ENCODE measurements at places on chromosomes 6 and 20.

DNA sequence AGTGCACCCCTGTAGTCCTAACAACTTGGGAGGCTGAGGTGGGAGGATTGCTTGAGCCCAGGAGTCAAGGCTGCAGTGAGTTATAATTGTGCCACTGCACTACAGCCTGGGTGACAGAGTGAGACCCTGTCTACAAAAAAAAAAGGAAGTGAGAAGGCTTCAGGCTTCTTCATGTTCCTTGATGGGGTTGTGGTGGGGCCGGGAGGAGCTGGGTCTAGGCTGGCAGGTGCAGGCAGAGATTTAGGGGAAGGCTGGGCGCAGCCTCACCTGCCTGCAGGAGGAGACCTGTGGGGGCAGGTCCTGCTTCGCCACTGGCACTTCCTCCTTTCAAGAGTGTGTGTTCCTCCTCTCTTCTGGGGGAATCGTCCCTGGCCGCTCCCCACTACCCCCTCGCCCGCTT, 63.9 kb downstream of the CHMP4B start:
- DNase-seq = no peak

DNA sequence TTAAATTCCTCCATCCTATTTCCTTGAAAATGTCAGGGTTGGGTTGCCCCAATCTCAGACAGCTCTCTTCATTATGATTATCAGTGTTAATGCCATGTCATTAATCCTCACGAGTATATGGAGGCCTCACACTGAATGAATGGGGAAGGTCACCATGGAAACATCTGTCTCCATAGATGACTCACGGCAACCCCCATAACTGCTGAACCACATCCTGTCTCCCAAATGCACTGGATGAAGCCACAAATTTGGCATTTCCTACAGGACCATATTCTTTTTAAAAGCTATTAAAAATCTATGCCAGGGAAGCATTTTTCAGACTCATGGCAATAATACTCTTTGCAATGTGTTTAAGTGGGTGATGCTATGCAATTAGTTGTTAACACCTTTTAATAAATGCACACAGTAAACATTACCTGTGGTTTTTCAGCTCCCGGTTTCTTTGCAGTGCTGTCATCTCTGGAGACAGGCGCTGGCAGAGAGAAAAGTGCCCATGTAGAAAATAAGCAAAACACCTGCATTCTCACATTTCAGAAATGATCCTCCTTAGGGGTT, 80.1 kb upstream of the PTPRK start:
- DNase-seq = no peak

DNA sequence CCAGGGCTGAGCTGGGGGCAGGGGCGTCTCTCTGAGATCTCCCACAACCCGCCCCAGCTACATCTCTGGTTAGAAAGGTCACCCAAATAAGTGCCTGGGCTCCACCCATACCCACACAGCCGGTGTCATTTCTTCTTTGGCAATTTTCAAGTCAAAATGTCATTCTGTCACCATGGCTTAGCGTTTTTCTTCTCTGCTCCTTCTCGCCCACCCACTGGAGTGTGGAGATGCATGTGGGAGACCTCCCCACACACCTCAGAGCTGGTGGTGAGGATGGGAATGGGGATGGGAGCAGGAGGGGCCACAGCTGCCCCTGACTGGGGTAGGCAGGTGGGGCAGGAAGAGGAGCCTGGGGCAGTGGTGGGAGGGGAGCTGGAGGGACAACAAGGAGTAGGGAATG, 63.1 kb downstream of the CPNE5 start:
- DNase-seq = no peak

GRCh38 chr6:10256113-10256690, 158.7 kb downstream of the TFAP2A start:
- DNase-seq = no peak

- DNase-seq = no peak
Observed at GRCh38 chr6:149064001-149064659, 253.4 kb upstream of the TAB2 start.

GRCh38 chr6:41546475-41546865, 289 bp downstream of the FOXP4 start:
- DNase-seq = peak; percentile 66

DNA sequence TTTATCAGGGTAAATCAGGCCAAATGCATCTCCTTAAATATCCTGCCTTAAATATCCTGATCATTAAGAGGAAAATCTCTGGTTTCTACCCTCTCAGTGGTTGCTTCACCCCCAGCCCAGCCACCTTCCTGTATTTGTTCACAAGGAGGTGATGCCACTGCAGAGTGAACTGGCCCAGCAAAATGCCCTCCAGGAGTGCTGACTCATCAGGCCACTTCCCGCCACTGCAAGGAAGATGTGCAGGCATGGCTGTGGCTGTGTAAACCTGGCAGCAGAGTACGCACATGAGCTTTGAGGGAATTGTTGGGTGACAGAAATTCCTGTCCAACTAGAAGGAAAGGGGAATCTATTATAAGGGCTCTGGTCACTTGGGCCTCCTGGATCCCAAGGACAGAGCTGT, 13.8 kb downstream of the NQO2 start:
- no peak for DNase-seq

- no peak for DNase-seq
Observed at GRCh38 chr6:107638493-107638892, 148.6 kb downstream of the SOBP start.

GRCh38 chr6:168563656-168564055, 122.7 kb downstream of the SMOC2 start:
- no peak for DNase-seq

GRCh38 chr20:31674895-31675827, 37.4 kb downstream of the COX4I2 start:
- DNase-seq = peak; percentile 4

- DNase-seq = no peak
Observed at GRCh38 chr6:85368631-85369030, 81.3 kb upstream of the NT5E start.

DNA sequence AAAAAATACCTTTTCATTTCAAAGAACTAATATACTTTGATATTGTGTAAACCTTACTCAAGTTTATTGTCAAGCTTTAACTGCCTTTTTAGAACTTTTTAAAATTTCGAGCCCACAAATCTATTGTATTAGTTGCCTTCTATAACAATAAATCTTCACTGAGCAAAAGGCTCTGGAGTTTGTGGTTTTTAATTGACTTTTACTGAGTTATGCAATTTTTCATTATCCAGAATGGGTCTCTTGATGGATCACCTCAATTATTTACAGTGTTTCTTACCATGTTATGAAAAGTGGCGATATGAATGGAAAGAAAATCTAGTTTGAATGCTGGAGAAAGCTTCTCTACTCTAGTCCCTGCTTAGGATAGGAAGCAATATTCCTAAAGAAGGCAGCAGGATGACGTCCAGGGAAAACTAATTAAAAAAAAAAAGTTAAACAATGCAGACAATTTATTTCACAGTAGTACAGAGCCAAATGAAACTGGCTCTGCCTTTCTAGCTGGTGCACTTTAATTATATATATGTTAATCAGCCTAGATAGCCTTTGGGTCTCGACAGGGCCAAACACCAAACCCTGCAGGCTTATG, 5.0 kb downstream of the ID4 start:
- DNase-seq = no peak

- peak; percentile 52 for DNase-seq
Observed at GRCh38 chr20:327186-328026, 2.1 kb downstream of the SOX12 start.

GRCh38 chr20:25319241-25320034, 71.2 kb downstream of the ABHD12 start:
- no peak for DNase-seq

GRCh38 chr6:27370391-27370790, 18.2 kb upstream of the ZNF391 start:
- DNase-seq = no peak

DNA sequence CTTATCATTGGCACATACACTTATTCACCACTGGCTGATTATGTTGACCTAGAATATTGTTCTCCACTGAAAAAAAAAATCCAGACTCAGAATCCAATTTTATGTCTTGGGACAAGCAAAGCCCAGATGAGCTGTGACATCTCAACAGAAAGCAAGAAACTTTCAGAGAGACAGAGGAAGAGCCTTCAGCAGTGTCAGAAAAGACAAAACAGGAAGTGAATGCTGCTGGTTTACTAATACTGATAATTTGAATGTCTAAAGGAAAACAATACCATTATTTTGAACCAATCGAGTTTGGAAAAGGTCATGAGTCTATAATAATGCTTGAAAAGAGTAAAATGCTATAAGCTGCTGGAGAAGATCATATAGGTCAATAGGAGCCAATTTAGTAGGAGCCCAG, 179.8 kb upstream of the RIMS1 start:
- DNase-seq = no peak

DNA sequence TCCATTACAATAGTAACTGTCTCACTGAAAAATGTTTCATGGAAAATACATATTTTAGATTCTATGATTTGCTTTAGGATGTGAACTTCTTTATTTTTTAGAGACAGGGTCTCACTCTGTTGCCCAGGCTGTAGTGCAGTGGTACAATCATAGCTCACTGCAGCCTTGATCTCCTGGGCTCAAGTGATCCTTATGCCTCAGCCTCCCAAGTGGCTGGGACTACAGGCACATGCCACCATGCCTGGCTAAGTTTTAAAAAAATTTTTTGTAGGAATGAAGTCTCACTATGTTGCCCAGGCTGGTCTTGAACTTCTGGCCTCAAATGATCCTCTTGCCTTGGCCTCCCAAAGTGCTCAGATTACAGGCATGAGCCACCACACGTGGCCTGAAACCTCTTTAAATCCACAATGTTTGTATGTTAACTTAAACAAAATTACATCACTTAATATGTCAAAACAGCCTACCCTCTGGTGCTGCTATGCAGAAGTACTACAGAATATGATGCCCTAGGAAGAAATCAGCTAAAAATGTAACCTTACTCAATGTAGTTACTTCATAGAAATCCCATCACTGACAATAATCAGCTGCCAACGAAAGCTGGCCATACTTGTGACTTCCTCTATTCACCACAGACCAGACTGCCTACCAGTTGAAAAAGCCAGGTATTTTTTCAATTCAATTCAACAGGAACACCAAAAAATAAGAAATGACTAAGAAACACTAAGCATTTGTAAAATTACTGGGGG, 17.6 kb downstream of the EEF1A1 start:
- no peak for DNase-seq

DNA sequence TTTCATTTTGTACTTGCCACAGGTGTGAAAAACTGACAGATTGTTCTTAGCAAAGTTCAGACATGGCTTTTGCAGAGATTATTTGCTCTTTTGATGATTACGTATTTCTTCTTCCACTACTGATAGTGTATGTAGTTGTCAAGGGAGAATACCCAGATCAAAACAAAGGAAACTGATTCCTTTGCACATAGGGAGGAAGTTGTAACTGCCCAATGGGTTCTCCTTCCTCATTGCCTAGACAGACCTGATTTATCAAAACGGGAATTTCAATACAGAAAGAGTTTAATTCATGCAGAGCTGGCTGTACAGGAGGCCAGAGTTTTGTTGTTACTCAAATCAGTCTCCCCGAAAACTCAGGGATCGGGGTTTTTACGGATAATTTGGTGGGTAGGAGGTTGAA, 214.7 kb downstream of the BCAS1 start:
- no peak for DNase-seq

- no peak for DNase-seq
Observed at GRCh38 chr6:141140905-141141304, 991.8 kb upstream of the GJE1 start.

DNA sequence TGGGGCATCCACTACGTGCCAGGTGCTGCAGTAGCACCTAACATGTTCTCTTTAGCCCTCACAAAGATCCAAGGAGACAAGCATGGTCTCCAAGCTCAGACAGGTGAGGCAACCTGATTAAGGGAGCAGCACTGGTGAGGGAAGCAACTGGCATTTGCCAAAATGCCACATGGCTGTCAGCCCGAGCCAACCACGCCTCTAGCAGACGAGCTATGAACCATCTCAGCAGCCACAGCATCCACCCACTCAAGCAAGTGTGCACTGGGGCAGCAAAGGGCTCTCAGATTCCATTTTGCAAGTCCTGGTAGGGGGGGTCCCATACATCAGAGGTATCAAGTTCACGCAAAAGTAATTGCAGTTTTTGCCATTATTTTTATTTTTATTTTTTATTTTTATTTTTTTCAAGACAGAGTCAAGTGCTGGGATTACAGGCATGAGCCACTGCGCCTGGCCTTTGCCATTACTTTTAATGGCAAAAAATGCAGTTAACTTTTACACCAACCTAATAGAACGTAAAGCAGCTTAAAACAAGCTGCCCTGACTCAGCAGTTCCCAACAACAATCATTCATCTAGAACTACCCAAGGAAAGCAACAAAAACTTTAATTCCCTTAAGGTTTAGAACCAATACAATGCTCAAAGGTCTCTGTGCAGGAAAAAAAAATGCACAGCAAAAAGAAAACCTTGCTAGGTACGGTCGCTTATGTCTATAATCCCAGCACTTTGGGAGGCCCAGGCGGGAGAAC, 36.3 kb upstream of the SPDEF start:
- no peak for DNase-seq

DNA sequence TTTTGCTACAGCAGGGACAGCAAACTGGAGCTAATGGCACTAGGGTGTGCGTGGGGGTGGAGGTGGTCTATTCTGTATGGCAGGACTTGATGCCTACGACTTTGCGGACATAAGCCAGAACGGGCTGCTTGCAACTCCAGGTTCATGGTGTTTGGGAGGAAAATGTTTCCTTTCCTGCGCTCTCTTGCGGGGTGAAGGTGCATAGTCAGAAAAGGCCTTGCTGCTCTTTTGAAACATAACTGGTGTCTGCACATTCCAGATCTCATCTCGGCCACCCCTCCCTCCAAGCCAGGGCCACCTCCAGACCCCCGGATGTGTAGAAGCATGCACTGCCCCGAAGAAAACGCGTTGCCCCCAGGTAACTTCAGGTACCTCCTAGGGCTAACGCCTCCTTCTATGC, 8.1 kb downstream of the FOXA2 start:
- no peak for DNase-seq

DNA sequence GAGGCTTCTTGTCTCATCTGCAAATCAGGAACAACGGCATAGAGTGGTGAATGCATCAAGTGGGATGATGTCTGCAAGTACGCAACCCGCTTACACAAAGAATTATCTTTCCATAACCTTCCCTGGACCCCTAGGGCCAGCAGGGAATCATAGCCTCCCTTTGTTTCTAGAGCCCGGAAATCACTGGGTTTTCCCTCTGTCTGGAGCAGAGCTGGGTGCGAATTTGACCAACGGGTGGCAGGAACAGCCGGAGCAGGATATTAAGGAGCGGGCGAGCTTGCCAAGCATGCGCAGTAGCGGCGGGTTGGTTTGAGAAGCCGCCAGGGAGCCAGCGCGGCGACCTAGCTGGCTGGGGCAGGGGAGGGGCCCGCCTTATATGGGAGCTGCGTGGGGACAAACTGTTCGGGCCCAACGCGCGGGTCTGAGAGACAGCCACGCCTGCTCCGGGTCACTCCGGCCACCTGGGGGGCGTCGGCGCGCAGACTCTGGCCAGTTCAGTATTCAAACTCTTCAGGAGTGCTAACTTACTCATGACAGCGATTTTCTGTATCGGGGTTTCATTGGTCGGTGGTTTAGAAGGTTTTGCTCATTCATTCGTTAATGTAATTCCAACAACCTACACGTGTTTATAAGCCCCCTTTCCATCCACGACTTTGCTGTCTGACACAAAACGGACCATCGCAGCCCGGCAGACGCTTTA, 1.6 kb upstream of the KIF16B start:
- peak; percentile 16 for DNase-seq

- DNase-seq = no peak
Observed at GRCh38 chr6:136719280-136720044, 72.8 kb downstream of the MAP3K5 start.

GRCh38 chr6:143098054-143098671, 37.5 kb downstream of the AIG1 start:
- DNase-seq = no peak

GRCh38 chr20:31681128-31681727, 41.4 kb downstream of the BCL2L1 start:
- DNase-seq = no peak

Measured in activated naive CD4-positive, alpha-beta T cell (primary cell).